EL (cell line): ENCODE measurements at places on chromosomes 5 and 9.

- no peak for DNase-seq
Observed at GRCh38 chr9:134735441-134736175, 94.0 kb downstream of the COL5A1 start.

DNA sequence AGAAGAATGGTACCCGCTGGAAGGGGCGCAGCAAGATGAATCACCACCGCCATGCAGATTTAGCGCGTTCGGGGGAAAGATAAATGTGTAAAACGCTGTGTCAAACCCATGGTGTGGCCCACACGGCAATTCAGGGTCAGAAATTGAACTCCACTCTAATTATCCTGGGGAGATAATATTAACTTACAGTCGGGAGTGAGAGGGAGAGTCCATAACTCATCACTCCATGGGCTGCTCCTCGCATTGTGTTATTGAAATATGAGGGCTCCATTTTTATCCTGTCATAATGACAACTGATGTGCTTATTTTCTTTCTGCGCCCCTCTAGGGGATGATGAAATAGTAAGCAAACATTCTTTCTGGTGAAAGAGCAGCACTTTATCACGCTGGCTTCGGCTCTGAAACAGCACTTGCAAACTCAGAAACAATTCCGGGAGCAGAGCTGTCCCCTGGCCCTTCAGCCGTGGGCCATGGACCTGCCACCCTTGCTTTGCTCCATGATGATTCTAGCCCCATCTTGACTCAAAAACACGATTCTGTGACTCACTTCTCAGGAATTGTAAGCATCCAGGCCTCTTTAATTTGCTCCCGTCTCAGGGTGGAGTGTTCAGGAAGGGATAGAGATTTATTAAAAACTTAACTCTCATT is 431.6 kb downstream of the IRX1 start:
- DNase-seq, result no peak

DNA sequence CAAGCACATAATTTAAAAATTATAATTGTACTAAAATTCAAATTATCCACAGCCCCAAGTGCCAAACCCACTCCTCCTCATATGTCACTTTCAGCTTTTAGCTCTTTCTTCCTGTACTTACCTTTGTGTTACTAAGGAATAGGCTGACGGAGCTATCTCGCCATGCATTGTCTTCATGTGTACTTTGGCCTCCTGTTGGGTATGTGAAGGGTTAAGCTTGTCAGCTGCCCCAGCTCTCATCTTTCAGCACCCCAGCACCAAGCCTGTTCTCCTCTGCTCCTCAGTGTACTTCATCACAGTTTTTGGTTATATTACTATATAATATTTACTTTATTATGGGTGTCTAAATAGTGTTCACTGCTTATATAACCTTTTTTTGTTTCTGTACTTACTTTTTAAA is 46.2 kb downstream of the OSTF1 start:
- no peak for DNase-seq

DNA sequence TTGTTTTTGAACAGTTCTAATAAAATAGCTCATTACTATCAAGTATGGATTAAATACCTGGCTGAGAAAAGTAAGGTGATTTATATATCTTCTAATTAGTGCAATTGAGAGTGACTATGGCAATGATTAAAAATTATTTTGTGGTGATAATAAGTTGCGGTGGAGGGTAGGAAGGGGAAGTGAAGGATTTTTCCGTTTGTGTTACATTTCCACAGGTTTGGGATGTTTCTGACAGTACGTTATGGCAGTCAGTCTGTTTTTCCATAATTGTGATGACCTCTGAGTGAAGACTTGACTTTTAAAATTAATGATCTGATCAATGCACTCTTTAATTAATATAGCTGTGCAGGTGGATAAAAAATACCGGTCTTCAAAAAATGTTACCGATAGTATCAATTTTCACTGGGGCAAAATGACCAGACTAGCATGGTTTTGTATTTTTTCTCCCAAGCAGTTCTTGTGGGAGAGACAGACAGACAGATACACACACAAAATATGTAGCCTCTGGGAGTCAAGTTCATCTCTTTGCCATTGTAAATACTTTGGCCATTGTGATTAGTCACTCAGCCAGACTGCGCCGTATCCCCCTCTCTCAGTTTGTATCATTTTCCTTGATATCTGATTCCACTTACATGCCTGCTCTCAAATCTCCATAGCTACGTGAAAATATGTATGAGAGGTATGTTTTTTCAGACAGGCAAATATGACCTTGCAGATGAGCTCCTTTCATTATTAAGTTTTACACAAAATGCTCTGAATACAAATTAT is 60.2 kb downstream of the ARHGAP26 start:
- DNase-seq, result peak; percentile 80

- no peak for DNase-seq
Observed at GRCh38 chr5:104539618-104540350, 977.2 kb upstream of the NUDT12 start.

DNA sequence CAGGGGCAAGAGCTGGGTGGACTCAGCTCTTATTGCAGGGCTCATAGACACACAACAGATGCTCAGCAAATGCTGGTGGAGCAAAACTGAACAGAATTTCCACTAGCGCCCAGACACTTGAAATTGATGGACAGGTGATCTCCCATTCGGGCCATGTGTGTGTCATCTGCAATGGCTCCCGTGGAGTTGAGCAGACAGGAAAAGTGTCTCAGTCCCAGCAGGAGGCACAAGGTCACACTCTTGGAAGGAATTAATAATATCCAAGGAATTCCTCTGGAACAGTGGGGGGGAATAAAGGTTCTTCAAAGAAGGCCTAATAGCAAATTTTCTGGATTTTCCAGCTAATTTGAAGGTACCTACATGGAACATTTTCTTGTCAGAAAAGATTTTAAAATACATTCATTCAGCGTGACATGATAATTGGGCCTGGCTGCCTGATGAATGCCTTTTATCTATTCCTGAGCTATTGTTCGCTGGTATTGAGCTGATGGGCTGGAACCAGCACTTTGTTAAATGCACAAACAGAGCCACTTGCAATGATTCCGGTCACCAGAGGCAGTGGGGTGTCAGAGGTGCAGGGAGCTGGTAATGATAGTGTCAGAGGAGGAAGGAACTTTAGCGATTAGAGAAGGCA is 31.5 kb upstream of the ALDH1B1 start:
- no peak for DNase-seq

- DNase-seq, result peak; percentile 89
Observed at GRCh38 chr5:109865637-109866036, 175.9 kb downstream of the MAN2A1 start.

GRCh38 chr5:133265257-133265656 is 213.4 kb downstream of the HSPA4 start:
- DNase-seq, result no peak

GRCh38 chr9:100357501-100357900 is 4.8 kb upstream of the TEX10 start:
- DNase-seq, result no peak

DNA sequence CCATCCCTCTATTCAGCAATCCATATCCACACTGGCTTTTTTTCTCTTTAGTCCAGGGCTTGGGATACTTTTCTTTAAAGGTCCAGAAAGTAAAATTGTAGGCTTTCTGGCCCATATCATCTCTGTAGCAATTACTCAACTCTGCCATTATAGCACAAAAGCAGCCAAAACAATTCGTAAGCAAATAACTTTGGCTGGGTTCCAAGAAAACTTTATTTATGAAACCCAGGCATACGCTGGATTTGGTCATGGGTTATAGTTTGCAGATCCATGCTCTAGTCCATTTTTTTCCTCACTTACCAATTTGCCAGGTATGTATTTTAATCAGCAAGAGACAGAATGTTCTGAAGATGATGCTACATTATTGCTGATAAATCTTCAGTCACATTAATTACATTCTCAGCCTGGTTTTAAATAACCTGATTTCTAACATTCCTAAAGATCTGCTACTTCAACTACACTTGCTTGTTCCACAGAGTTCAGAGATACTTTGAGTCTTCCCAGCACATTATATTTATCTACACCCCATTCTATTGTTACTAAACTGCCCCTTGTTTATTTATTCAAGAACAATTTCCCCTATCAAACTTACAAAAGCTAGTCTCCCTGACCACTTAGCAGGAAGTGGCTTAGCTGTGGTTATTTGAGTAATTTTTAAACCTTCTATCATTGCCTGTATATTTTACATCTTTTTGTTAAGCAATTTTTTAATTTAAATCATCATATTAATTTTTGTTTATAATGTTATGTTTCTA is 161.0 kb downstream of the ISL1 start:
- no peak for DNase-seq

GRCh38 chr5:72468606-72469005 is 38.6 kb downstream of the ZNF366 start:
- DNase-seq, result no peak

- DNase-seq, result no peak
Observed at GRCh38 chr9:109934857-109935215, 154.8 kb downstream of the PALM2AKAP2 start.

GRCh38 chr9:121764371-121764730 is 112.9 kb downstream of the DAB2IP start:
- no peak for DNase-seq

DNA sequence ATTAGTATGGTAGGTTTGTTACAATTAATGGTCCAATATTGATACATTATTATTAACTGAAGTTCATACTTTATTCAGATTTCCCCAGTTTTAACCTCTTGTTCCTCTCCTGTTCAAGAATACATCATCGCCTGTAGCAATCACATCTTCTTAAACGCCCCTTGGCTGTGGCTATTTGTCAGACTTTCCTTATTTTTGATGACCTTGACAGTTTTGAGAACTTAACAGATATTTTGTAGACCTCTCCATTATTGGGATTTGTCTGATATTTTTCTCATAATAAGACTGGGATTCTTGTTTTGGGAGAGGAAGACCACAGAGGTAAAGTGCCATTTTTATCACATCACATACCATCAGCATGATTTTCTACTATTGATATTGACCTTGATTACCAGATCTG is 112.3 kb upstream of the MARCHF11 start:
- no peak for DNase-seq

- no peak for DNase-seq
Observed at GRCh38 chr5:34682926-34683623, 26.9 kb downstream of the RAI14 start.

- DNase-seq, result peak; percentile 18
Observed at GRCh38 chr5:42020788-42021530, 95.9 kb downstream of the FBXO4 start.

GRCh38 chr5:1763548-1763911 is 36.1 kb downstream of the MRPL36 start:
- DNase-seq, result peak; percentile 75

GRCh38 chr9:20658677-20659473 is 25.2 kb upstream of the FOCAD start:
- no peak for DNase-seq

DNA sequence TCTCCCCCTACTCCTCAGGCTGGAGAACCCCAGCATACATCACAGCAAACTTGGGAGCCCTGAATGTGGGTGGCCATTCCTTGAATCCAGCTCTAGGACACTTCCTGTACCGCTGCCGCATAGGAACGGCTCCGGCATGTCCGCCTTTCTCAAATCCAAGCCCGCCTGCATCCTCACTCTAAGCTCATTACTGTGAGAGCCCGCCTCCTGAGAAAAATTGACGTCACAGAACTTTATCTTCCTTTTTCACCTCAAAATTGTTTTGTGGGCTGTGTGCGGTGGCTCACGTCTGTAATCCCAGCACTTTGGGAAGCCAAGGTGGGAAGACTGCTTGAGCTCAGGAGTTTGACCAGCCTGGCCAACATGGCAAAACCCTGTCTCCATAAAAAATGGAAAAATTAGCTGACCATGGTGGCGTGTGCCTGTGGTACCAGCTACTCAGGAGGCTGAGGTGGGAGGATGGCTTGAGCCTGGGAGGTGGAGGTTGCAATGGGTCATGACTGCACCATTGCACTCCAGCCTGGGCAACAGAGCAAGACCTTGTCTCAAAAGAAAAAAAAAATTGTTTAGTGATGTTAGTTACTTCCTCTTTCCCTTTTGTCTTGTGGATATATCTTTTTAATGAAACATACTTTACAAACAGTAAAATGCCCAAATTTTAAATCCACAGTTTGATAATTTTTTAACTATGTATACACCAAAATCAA is 22.8 kb downstream of the RNF44 start:
- DNase-seq, result no peak

GRCh38 chr5:110517396-110517795 is 209.1 kb downstream of the TMEM232 start:
- no peak for DNase-seq
